ENCODE measurements at places on chromosomes 7 and 10. TPM values are rescaled to one million over a fixed set of nuclear protein-coding genes. Genes with fewer than 3 reads are reported as not detected.

Gene DOCK4
- total RNA-seq: 183 TPM

Gene BLNK
- total RNA-seq: not detected

Gene MUC3A
- not detected for total RNA-seq

Gene EVX1
- not detected for total RNA-seq

Gene EBLN1
- total RNA-seq: not detected

Gene ZNF680
- total RNA-seq: 15.6 TPM

Gene ZSCAN25
- total RNA-seq: 9.6 TPM

Gene PDLIM1
- 36.1 TPM for total RNA-seq

Gene SYT15
- 0.44 TPM for total RNA-seq

Data from bladder microvascular endothelial cell (primary cell).